ENCODE measurements at places on chromosomes 3 and 15.

GRCh38 chr15:51825698-51826097 is 3.8 kb upstream of the TMOD3 start:
- DNase-seq = no peak

DNA sequence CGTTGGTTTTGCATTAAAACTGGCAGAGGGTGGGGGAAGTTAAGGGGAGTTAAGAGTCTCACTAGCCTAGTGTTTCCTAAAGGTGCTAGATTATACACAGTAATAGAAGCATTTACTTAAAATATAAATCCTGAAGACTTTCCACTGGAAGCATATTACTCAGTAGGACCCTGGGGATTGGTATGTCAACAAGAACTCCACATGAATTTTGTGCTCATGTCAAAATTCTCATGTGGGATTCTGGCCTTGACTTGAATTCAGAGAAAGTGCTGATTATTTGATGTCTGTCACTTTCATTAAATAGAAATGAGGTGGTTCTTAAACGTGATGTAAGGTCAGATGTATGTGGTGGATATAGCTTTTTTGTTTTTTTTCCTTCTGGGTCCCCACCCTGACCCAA is 997.2 kb downstream of the TUSC7 start:
- DNase-seq = no peak

DNA sequence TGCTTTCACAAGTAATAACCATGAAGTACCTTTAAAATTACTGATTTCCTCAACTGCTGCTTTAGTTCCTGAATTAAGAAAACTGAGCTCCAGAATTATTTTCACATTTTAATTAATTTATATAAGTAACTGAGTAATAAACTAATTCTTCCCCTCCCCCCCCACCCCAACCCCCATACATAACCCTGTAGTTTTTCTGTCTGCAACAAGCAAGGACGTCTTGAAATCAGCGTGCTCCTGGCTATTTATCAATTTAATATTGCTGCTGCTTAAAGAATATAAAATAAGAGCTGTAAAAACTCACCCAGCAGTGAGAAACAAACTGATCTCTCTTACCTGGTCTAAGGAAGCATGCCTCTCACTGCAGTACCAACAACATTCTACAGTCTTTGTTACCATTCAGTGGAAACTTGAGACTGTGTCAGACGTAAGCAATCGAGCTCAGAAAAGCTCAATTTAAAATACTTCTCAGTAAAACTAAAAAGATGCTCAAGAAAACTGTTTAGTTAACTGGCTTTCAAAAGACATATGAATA is 121.0 kb downstream of the TFDP2 start:
- no peak for DNase-seq

DNA sequence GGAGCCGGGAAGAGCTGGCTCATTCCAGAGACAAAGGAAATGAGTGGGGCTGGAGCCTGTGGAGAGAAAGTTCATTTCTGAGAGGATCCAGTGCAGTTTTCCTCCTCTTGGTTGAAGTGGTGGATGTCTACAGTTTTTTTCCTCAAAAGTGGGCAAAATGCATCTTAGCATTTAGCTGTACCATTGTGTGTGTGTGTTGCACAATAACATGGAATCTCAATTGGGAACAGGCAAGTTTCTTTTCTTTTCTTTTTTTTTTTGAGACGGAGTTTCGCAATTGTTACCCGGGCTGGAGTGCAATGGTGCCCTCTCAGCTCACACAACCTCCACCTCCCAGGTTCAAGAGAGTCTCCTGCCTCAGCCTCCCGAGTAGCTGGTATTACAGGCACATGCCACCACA is 101.5 kb upstream of the UBE2E1 start:
- no peak for DNase-seq

DNA sequence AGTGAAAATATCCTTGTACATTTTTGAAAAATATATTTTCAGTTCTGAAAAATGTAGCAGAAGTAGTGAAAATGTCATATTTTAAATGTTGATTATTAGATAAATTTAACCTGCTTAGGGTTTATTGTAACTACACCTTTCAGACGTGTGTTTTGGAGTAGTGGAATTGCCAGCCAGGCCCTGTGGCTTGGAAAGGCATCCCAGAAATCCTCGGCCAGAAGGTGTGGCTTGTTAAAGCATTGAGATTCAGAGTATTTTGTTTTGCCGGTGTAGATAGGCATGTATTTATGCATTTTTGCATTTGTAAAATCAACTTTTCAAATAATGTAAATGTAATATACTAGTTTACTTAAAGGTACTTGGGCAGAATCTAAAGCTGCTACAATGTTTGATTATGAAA is 7.0 kb downstream of the EBLN2 start:
- no peak for DNase-seq

DNA sequence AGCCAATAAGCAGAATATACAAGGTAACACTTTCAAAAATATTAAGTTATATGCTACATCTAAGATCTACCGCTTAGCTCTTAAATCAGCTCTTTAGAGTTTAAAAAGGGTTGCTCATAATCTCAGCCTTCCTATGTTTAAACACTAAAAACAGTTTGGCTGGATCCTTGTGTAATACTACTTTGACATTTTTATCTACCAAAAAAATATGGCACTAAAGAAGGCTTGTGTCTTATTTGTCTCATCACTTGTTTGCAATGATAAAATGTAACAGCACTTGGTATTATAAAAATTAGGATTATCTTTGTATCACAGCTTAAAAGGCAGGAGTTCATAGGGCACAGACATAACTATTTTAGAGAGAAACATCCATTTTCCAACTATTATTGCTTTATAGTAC is 9.8 kb downstream of the ANKRD28 start:
- DNase-seq = no peak

DNA sequence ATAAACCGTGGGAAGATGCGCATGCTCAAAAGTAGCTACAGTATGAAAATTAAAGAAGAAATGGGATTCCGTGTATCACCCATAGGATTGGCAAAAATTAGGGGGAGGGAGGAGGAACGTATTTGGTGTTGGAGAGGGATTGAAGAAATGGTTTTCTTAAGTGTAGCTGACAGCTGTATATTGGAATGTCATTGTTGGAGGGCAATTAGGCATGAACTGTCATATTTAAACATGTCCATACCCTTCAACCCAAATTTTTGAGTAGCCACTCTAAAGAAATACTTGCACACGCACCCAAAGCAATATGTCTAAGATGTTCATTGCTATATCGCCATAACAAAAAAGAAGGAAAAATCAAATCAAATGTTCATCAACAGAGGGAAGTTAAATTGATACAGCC is 144.7 kb downstream of the TLE3 start:
- no peak for DNase-seq

DNA sequence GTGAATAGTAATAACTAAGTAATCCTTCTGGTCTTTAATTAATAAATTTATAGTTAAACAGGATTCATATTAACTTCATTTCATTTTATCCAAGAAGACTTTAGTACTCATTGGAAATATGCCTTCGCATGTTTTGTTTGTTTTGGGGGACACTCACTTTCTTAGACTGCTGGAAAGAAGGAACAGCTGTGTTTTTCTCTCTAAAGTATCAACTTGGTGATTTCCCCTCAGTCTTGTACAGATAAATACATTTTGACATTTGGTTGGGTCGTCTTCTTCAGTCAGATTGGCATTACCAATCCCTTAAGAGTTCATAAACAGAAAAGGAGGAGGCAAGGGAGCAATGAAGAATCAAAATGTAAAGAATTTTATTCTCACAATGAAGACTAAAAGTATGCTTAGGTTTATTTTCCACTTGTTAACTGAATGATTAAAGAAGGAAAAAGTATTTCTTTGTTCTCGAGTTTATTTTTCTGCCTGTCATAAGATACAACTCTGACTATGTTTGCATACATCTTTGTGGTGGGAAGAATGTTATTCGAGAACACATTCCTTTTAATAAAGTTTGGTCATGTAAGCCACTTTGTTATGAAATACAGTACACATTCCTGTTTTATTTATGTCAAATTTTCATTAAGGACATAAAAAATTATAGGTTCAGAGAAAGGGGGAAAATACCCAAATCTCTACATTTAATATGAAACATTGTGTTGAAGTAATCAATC is 140.2 kb downstream of the GMNC start:
- no peak for DNase-seq

DNA sequence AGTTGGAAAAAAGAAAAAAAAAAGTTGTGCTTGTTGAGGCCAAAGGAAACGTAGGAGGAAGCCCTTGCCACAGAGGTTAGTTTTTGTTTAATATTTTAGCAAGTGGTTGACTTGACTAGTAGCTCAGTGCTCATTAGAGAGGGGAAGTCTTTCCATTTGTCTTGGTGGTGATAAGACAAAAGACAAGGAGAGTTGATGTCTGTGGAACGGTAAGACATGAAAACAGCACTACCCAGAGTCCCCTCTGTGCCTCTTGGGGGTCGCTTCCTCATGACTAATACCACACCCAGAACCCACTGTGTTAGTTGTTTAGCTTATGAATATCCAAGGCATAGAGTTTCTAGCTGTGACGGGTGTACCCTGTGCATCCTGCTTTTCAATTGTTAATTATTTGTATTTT is 211.4 kb downstream of the ITPR1 start:
- no peak for DNase-seq

DNA sequence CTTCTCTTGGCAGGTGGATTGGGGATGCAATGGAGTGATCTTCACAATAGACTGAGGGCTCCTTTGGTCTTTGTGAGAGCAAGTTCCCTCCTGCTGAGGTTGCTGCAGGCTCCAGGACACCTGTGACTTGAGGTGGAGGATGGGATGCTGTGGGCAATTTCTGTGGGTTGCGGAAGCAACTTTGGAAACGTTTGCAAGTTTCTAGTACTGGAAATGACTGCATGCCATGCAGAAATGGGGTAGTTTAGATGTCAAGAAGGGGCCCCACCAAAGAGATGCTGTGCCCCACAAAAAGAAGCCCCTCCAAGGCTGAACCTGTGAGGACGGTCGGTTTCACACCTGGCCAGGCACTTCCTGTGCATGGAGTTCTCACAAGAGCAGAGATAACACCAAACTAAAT is 80.4 kb upstream of the XCR1 start:
- no peak for DNase-seq

DNA sequence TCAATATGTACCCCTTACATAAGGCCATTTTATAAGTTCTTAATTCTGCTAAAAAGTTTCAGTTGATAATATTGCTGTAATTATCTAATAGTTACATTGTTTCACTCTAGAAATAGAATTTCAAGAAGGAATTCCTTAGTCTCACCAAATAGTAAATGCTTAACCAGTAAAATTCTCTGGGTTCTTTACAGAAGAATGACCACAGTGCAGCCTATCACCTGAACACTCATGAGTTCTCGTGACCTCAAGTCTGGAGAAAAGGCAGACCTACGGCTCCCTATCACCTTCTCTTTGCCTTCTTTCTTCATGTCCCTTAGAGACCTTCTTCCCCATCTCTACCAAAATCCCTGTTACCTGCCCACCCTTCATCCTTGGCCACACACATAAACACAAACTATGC is 30.9 kb downstream of the CCDC191 start:
- no peak for DNase-seq

DNA sequence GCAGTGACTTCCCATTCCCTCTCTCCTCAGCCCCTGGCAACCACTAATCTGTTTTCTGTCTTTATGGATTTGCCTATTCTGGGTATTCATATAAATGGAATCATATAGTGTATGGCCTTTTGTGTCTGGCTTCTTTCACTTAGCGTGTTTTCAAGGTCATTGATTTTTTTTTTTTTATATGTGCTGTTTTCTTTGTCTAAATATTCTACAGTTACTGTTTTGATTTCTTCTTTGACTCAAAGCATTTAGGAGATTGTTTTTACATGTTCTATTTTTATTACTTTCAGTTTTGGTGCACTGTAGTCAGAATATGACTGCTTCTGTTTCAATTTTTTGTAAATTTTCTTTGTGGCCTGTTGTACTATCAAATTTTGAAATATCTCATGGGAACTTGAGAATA is 71.9 kb upstream of the RNU6-1 start:
- no peak for DNase-seq

GRCh38 chr3:191141728-191142127 is 57.3 kb upstream of the OSTN start:
- no peak for DNase-seq

DNA sequence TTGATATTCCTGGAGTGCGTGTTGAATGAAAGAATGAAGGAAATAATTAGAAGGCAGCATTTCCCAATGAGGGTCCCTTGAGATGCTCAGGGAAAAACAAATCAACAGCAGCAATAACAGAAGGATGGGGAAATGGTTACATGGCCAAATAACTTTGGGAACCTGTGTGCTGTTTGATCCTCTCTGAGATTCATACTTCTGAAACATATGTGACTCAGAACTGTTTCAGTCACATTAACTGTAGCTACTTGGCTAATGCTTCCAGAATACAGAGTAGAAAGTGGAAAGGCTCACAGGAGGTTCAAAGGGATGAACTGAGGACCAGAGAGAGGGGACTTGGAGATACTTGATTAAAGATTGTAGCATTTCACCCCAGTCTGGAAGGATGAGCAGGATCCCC is 258.2 kb downstream of the SLCO3A1 start:
- no peak for DNase-seq

DNA sequence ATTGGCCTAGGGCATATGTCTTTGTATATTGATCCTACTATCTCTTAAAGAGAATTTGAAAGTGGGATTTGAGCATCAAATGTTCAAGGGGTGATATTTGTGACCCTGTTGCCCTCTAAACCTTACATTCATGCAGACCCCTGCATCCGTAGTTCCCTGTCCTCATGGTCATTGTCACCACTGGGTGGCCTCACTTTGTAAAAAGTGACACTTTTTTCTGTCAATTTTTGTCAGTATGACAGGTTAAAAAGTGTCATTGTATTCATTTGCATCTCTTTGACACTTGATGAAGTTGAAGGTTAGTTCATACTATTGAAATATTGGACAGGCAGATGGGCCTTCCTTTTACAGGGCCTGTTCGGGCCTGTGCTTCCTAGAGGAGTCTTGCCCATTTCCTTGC is 12.3 kb upstream of the KLF15 start:
- DNase-seq = no peak

GRCh38 chr15:87354661-87355410 is 901.7 kb downstream of the NTRK3 start:
- DNase-seq = no peak

DNA sequence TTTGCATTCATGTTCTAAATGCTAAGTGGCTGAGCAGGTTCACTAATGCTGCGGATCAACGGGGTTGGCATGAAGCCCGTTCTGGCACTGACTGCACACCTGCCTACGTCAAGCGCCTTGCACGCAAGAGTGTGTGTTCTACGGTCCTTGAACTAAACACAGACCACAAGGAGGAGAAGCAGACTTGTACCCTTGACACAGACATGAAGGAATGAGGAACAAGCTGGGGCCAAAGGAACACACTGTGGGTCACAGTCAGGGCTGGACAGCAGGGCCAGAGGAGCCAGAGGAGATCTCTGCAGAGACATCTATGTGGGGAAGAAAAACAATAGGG is 48.0 kb upstream of the LDHAL6B start:
- DNase-seq = no peak

- no peak for DNase-seq
Measured at GRCh38 chr3:12503126-12503957, 19.1 kb downstream of the TSEN2 start.

All from LoVo (cell line).